ENCODE measurements at places on chromosomes 16 and 17.

DNA sequence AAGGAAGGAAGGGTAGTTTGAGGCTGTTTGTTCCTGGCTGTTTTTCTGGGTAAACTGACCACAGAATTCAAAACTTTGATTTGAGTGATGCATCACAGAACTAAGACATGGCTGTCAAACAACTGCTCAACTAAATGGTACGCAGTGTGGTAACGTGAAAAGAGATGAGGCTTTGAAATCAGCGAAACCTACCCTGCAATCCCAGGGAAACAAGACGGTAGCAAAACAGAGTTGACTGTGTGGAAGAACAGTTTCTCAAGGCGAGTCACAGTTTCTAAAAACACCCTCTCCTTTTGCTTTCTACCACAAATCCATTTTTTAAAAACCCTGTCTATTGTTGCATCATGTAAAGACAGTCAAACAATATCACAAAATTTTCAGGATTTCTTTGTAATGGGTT, 156.0 kb upstream of the MAF start:
- no peak for DNase-seq

DNA sequence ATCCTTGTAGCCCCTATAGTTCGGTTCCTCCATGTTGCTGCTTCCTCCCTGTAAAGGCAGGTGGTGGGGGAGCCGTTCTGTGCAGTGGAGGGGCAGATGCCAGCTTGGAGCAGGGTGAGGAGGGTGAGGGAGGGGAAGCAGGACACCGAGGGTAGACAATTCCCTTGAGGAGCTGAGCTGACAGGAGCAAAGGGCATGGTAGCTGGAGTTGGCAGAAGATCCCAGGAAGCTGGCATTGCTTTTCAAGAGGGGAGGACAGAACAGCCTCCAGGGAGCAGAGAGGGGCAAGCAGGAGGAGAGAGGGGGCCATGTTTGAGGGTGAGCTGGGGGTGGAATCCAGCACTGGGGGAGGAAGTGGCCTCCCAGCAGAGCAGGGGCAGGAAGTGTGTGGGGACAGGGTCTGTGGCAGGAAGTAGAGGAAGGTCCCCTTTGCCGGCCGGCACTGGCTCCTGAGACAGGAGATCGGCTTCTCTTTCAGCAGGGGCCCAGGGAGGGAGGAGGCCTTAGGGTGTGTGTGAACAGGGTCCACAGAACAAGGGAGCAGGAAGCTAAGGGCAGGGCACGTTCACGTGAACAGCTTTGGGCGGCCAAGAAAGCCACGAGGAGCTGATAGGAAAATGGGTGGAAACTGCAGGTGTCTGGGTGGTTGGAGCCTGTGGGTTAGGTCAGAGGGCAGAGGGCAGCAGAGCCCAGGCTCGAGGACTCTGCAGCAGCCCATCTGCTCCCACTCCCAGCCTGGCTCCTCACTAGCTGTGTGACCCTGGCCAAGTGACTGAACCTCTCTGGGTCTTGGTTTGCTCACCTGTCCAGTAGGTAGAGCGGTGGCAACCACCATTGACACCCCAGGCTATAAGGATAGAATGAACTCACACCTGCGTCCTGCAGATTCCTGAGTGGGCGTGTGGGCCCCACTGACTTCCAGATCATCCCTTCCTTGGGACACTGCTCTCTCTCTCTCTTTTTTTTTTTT, 17.5 kb upstream of the SPNS2 start:
- peak; percentile 61 for DNase-seq

- no peak for DNase-seq
These were observed 17.5 kb downstream of the GRIN2C start for GRCh38 chr17:74842146-74842598.

DNA sequence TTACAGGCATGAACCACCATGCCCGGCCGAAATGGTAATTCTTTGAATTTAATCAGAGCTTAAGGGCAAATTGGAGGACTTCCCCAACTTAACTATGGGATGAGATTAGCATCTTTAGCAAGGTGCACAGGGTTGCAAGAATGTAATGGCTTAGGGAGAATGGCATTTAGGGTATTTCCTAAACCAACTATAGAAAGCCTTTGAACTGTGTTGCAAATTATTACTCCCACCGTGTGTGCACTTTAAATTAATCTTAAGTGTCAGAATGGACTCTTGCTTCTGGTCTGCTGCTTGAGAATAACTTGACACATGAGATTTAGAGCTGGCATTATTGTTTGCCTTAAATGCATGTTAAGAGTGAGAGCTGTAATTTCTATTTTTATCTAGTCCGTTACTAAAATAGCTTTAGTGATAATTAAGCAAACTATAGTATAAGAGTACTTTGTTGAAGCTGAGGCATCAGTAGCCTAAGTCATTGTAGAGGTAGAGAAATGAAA, 59.8 kb downstream of the TUBD1 start:
- DNase-seq = no peak

DNA sequence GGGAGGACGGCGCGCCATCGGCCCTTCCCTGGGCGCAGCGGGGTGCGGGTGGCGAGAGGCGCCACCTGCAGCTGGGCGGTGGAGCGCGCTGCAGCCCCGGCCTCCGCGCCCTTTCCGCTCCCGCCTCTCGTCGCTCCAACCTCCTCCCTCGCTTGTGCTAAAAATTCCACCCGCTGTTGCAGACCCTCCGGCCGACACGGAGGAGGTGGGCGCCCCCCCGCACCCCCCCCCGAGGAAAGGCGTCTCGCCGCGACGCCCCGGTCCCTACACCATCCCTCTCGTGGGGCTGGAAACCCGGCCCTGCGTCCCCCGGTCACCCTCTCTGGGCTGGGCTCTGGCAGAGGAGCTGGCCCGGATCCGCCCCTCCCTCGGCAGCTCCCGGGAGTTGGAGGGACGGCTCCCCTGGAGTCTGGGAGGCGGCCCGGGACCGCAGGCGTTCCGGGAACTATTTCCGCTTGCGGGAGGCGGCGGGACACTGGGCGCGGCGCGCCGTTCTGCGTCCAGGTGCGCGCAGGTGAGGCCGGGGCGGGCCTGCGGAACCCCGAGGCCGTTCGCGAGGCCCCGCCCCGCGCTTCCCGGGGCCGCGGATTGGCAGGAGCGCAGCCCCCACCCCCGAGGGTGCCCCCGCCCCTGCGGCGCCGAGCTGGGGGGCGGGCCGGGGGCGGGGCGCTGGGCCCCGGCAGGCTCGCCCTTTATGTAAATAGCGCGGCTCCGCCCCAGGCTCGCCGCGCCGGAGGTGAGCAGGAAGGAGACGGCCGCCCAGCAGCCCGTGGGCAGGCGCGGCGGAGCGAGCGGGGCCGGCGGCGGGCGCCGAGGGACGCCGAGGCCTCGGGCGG, at the start of gene LLGL2:
TSS of gene LLGL2 (plus strand) at position 728 of the 836 bp plus-strand sequence. CDS start 17,730 bp downstream, outside the sequence.
- DNase-seq = peak; percentile 78

DNA sequence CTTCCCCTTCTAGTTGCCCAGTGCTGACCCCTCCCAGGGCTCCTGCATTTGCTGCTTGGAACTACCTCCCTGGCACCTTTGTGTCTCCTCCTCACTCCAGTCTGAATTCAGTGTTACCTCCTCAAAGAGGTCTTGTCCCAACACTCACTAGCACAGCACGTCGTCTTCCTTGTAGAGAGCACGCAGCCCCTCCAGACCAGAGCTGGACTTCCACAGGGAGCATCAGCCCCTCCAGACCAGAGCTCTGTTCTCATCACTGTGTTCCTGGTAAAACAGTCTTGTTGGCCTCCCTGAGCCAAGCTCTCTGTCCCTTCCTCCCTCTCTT, 27.8 kb upstream of the MGAT5B start:
- no peak for DNase-seq

- DNase-seq = no peak
These were observed 5.1 kb upstream of the PYY start for GRCh38 chr17:43958748-43959352.

GRCh38 chr17:61253362-61253761, 146.3 kb upstream of the TBX2 start:
- DNase-seq = no peak

GRCh38 chr17:2244545-2245525, 58.8 kb downstream of the SMG6 start:
- DNase-seq = peak; percentile 92

DNA sequence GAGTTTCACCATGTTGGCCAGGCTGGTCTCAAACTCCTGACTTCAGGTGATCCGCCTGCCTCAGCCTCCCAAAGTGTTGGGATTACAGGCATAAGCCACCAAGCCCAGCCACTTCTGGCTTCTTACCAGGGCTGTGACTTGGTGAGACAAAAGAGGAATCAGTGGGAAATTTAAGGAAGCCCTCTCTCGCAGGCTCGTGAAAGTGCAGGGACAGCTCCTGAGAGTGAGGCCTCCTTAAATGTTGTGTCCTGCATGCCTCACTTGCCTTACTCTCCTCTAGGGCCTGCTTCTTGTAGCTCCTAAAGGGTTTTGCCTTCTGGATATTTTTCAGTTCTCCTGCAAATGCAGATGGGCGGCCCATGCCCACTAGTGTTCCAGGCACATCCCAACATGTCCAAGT, 5.2 kb downstream of the AHSP start:
- DNase-seq = no peak

- DNase-seq = peak; percentile 45
These were observed 7.9 kb upstream of the MT2A start for GRCh38 chr16:56600398-56600999.

DNA sequence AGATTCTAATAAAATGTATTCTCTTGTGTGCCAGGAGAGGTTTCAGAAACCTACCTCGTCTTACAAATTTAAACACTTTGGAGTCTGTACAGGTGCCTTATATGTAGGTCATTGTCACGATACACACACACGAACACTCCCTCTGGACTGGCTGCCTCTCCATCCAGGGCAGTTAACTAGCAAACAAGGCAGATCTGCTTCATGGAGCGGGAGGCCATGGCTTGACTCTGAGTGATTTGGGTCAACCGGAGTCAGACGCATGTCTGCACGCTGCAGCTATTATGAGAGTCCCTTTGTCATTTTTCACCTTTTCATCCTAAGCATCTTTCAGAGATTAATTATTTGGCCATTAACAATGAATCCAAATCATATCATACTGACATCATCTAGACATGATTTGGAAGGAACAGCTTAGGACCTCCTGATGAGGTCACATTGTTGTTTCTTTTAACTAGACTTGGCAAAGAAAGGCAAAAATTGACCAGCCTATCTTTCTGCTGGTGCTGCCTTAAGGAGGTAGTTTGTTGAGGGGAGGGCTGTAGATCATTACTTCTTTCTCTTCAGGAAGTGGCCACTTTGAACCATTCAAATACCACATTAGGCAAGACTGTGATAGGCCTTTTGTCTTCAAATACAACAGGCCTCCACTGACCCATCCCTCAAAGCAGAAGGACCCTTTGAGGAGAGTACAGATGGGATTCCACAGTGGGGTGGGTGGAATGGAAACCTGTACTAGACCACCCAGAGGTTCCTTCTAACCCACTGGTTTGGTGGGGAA, 58.9 kb downstream of the HLF start:
- DNase-seq = no peak

- no peak for DNase-seq
These were observed 8.8 kb upstream of the CNOT1 start for GRCh38 chr16:58638148-58639036.

GRCh38 chr16:63066552-63066951, 1030.3 kb upstream of the CDH8 start:
- DNase-seq = no peak

GRCh38 chr17:66412857-66413558, 110.6 kb downstream of the PRKCA start:
- no peak for DNase-seq

DNA sequence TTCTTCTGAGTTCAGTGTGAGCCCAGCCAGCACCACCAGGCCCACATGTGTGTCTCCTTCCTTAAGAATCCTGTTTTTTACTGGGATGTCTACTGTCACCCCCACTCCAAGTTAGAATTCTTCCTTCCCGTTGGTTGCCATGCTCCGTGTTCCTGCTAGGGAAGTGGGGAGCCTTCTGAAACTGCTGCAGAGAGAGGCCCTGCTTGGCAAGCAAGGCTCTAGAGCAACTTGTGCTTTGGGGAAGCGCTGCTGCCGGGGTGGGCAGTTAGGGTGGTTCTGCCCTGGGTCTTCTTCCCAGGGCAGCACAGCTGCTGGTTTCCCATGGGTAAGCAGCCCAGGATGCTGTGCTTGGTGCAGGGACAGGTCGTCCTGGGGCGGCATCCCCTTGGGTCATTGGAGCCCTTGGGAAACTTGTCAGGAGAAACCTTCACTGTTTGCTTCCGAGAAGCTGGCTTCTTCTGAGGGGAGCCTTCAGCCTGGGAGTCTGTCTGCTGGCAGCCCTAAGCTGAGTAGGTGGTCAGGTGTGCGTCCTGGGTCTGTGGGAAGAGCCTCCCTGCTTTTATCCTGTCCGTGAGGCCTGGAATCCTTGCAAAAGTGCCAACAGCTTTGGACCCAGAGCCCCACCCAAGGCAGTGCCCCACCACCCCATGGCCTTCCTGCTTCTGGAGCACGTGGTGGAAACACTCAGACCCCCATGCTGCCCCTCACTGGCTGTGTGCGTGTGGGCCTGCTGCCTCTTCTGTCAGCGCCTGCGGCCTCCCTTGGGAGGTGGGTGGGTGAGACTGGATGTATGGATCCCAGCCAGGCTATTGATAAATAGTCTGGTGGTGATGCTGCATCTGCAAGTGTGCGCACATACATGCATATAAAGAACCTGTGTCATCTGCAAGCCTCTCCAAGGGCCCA, 71.8 kb downstream of the PLD6 start:
- no peak for DNase-seq

- no peak for DNase-seq
These were observed 2.6 kb downstream of the SLC16A6 start for GRCh38 chr17:68288375-68288774.

GRCh38 chr16:73036074-73036826, 11.7 kb downstream of the ZFHX3 start:
- no peak for DNase-seq

DNA sequence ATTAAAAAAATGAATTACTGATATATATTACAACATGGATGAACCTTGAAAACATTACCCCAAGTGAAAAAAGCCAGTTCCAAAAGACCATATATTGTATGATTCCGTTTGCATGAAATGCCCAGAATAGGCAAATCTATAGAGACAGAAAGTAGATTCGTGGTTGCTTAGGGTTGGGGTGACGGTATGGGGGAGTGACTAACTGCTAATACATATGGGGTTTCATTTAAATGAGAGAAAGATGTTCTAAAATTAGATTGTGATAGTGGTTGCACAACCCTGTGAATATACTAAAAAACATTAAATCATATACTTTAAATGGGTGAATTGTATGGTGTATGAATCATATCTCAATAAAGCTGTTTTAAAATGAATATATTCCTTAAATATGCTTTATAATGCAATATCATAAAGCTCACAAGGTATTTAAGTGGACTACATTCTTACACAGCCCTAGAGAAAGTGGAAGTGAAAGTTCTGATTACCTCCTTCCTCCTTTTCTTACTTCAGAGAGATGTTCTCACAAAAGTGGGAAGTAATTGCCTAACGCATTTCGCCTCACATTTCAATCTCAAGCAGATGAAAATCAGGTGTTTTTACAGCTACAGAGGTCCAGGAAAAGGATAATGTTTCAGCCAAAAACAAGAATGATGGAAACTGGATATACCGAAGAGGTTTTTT, 142.7 kb upstream of the GNAO1 start:
- DNase-seq = no peak

- DNase-seq = no peak
These were observed 32.7 kb downstream of the TRIM37 start for GRCh38 chr17:59073972-59074371.

GRCh38 chr17:81163703-81164370, 1.5 kb upstream of the PVALEF start:
- DNase-seq = no peak

All from stimulated activated CD8-positive, alpha-beta memory T cell treated with anti-CD3 and anti-CD28 coated beads, Interleukin-4, amount 100 ng/mL, for 48 hours (primary cell).